OCI-LY7 (cell line): ENCODE measurements at places on chromosomes 2 and 18. TPM values are rescaled to one million over a fixed set of nuclear protein-coding genes. Genes with fewer than 3 reads are reported as not detected.

Gene M1AP
- total RNA-seq, result not detected in 2 replicates

Gene ABCG8
- not detected in 2 replicates for total RNA-seq

Gene CFAP221
- not detected in 2 replicates for total RNA-seq

Gene BOLL
- total RNA-seq, result not detected in 2 replicates

Gene FAM237A
- total RNA-seq, result not detected in 2 replicates

Gene CCDC121
- total RNA-seq, result 4.7 and 7.7 TPM in 2 replicates

Gene HAAO
- total RNA-seq, result not detected in 2 replicates

Gene CNDP1
- not detected in 2 replicates for total RNA-seq

Gene RPIA
- total RNA-seq, result 58.5 and 68.1 TPM in 2 replicates

Gene SCYGR4
- not detected in 2 replicates for total RNA-seq

Gene SLC19A3
- not detected in 2 replicates for total RNA-seq

Gene FHOD3
- 2.4 and 2.5 TPM in 2 replicates for total RNA-seq

Gene HRH4
- not detected in 2 replicates for total RNA-seq

Gene SULT1C4
- total RNA-seq, result not detected in 2 replicates

Gene PMAIP1
- total RNA-seq, result 21.1 and 23.3 TPM in 2 replicates

Gene SIX3
- not detected in 2 replicates for total RNA-seq

Gene CCL20
- total RNA-seq, result not detected in 2 replicates

Gene SLC9A4
- total RNA-seq, result 0.10 and 0.22 TPM in 2 replicates

Gene TNFAIP6
- not detected in 2 replicates for total RNA-seq

Gene PLGLB1
- 3.6 and 3.9 TPM in 2 replicates for total RNA-seq

Gene SCN3A
- total RNA-seq, result 8.0 and 9.5 TPM in 2 replicates

Gene DIPK1C
- not detected in 2 replicates for total RNA-seq

Gene SOX11
- total RNA-seq, result 13.0 and 14.8 TPM in 2 replicates

Gene C18orf54
- total RNA-seq, result 14.1 and 17.5 TPM in 2 replicates

Gene CASP8
- 34.7 and 35.9 TPM in 2 replicates for total RNA-seq

Gene TEX44
- total RNA-seq, result not detected in 2 replicates

Gene APOB
- not detected in 2 replicates for total RNA-seq

Gene SPHKAP
- total RNA-seq, result not detected in 2 replicates

Gene DSG1
- total RNA-seq, result not detected in 2 replicates

Gene CYP1B1
- total RNA-seq, result not detected in 2 replicates

Gene C2orf66
- not detected in 2 replicates for total RNA-seq
